GM04504 (cell line): ENCODE measurements at places on chromosomes 1 and 21.

DNA sequence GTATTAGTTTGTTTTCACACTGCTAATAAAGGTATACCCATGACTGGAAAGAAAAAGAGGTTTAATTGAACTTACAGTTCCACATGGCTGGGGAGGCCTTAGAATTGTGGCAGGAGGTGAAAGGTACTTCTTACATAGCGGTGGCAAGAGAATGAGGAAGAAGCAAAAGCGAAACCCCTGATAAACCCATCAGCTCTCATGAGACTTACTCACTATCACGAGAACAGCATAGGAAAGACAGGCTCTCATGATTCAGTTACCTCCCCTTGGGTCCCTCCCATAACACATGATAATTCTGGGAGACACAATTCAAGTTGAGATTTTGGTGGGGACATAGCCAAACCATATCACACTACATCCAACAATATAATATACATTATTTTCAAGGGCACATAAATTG, 145.7 kb upstream of the BARHL2 start:
- DNase-seq = no peak

GRCh38 chr1:77888081-77888780, at the start of gene NEXN:
TSS of gene NEXN (plus strand) at chr1:77888624. CDS start at chr1:77916107, 27,483 bp downstream.
- peak; percentile 62 for DNase-seq

DNA sequence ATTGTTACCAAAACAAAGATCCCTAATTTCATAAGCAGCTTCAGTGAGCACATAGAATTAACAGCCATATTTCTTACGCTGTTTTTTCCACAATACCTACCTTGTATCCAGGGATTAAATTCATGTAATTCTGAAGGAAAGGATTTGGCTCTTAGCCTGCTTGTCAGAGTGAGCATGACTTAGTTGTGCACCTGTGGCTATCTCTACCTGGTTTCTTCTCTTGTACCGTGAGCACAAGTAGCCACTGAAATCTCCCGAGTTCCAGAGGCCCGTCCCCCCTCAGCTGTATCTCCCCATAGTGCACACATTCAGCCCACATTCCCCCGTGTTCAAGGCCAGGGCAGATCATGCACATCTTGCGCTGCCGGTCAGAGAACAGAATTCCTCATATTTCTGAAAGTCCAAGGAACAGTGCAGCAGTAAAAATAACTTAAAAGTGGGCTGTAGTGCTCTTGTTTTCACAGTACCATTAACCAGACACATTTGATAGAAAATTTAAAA, 2.3 kb downstream of the TENT5C start:
- DNase-seq = no peak

DNA sequence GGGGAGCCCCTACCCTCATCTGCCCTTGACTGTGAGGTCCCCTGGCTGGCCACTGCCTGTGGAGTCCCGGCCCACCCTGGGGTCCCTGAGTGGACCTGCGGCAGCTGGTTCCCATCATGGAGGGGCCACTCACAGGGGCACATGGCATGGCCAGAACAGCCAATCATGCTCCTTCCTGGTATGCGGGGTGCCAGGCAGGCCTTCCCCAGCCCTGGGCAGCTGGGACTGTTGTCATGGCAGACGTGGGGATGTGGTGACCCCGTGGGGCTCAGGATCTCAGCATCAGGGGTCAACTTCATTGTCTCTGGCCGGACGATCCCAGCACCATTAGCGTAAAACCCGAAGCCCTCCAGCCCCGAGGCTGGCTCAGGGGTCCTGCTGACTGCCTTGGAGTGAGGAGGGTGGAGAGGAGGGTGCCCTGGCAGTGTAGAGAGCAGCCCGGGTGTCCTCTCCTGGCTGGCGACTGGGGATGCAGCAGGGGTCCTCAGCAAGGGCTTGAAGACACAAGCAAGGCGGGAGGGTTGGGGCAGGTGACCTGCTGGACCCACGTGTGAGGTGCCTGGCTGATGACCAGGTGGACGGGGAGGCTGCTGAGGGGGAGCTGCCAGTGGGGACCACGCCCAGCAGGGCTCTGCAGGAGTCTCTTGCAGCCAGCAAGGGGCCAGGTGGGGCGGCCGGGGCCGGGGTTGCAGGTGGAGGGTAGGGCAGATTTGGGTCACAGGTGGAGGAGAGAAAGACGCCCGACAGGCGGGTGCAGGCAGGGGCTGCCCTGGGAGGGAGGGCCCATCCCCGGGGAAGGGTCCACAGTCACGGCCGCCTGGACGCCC, 45.1 kb downstream of the TRIM11 start:
- no peak for DNase-seq

GRCh38 chr1:46723901-46724300, 5.0 kb upstream of the EFCAB14 start:
- DNase-seq = no peak

GRCh38 chr1:56755911-56756310, 63.3 kb downstream of the FYB2 start:
- DNase-seq = no peak
